DMS153 (cell line): ENCODE measurements at places on chromosomes 5 and 9.

GRCh38 chr9:93316726-93317494, 133.0 kb downstream of the WNK2 start:
- no peak for DNase-seq

DNA sequence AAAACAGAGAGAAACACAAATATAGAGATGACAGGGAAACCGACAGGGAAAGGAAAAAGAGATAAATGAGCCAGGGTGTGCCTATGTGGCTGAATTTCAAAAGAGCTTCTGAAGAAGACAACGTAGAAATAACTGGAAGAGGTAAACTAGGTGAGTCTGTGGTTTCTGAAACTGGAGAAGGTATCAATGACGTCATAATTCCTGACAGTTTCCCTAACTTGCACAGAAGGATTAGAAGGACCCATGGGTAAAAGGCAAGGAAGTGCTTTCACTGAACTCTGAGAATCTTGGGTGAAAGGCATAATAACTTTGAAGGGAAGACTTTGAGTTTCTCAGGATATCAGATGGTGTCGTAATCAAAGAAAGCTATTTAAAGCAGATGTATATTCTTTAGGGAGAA, 790.8 kb upstream of the NUDT12 start:
- no peak for DNase-seq

- no peak for DNase-seq
Observed at GRCh38 chr5:52173133-52173532, 614.6 kb upstream of the ITGA1 start.

- DNase-seq: no peak
Observed at GRCh38 chr5:35698047-35698808, 80.6 kb downstream of the SPEF2 start.

DNA sequence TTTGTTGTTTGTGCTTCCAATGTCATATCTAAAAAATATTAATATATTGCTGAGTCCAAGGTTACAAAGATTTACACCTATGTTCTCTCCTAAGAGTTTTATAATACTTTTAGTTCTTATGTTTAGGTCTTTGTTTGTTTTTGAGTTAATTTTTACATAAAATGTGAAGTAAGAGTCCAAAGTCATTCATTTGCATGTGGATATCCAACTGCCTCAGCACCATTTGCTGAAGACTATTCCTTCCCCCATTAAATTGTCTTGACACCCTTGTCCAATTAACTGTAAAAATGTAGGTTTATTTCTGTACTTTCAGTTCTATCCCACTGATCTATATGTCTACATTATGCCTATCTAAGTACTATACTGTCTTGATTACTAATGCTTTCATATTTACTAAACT, 35.7 kb downstream of the TTC33 start:
- DNase-seq: no peak
